Stimulated activated CD4-positive, alpha-beta T cell treated with anti-CD3 and anti-CD28 coated beads, Interleukin-12 subunit alpha, Interleukin-12 subunit beta, amount 100 ng/mL, for 48 hours (primary cell): ENCODE measurements at places on chromosomes 5 and 9.

GRCh38 chr5:132428147-132428482, 58.6 kb downstream of the SLC22A5 start:
- DNase-seq = no peak

- DNase-seq = no peak
Observed at GRCh38 chr5:19564036-19564435, 424.0 kb downstream of the CDH18 start.

DNA sequence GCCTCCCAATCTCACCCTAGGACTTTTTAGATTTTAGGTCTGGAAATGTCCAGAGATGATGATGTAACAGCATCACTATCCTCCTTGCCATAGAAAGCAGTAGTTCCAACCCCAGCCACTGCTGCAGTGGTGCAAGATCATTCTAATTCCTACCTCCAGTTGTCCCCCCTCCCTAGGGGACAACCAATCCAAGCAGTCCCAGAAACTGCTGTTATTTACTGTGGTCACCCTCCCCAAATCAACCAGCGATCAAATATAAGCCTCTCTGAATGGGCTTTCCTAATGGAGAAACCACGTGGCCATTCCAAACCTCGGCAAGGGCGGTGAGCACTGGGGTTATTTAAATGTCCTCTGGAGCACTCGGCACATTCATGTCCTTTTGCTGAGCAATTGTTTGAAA, 159.8 kb downstream of the SLF1 start:
- no peak for DNase-seq

GRCh38 chr5:36252722-36253365, 11.1 kb upstream of the NADK2 start:
- no peak for DNase-seq

DNA sequence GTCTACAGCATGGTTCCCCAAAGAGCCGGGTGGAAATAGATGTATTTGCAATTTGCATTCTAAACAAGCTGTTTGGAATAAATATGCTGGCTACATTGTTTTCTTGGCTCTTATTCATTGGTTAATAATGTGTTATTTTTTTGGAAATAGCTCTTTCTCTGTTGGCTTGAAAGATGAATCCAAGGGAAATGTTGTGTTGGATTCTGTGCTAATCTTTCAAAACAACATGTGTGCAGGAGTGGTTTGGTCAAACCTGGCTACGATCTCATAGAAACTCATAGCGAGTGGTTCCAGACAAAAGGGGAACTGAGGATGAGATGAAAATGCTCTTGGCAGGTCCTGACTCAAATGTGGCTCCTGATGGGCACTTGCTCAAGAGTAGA, 63.7 kb upstream of the CXCL14 start:
- DNase-seq = no peak

DNA sequence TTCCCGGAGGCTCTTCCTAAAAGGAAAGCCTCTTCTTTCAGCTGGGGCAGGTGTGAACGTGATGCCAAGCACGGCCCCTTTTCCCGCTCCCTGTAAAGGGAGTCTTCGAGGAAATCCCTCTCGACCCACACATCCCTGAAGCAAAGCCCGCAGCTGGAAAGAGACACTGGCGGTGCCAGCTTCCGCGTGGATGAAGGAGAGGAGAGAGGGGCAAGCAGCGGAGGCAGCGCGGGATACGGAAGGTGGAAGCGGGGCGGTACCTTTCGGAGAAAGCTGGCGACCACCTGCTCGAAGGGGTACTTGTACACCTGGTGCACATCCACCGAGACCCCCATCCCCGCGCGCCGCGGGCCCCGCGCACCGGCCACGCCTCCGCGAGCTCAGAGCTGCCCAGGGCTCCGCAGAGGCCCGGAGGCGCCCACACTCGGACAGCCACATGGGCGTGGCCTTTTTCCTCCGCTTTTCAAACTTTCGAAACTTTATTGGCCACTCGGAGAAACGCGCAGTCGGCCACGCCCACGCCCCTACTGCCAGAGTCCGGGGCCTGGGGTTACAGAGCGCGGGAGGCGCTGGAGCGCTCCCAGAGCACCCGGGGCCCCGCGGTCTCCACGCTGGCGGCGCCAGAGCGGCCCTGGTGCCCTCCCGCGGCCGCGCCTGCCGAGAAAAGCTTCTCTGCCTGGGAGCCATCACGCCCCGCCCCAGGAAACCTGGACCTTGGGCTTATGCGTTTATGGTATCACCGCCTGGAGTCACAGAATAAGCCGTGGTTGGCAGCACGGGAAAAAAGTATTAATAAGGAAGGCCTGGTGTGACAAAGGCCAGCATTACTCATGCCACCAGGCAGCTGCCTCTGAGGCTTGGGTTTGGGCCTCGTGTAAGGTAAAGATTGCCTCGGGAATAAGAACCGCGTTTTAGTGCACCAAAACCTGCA, at the start of gene PRELID2:
Gene PRELID2, minus strand, starts transcription at position 426 of the 931 bp plus-strand sequence. Its CDS starts 91 bp downstream, at position 335.
- DNase-seq = peak; percentile 32

- no peak for DNase-seq
Observed at GRCh38 chr5:22910523-22910922, 57.4 kb upstream of the CDH12 start.

DNA sequence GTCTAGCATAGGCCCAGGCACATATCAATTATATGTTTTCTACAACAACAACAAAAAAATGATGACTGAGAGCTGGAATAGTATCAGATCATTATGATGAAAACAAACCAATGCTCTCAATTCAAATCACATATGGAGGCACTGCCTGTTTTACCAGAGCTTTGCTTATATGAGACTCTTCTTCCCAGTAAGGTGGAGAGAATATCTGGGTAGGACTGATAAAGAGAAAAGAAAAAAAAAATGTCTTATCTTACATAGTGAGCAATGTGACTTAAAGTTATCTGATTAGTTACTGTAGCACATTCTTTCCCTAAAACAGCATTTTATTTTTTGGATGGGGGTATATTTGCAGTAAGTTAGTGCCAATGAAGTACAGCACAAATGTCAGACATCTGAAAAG, 154.8 kb downstream of the RAB3C start:
- DNase-seq = no peak

- no peak for DNase-seq
Observed at GRCh38 chr9:91364702-91365101, 3.0 kb upstream of the AUH start.

GRCh38 chr9:97756991-97757390, 59.9 kb upstream of the XPA start:
- no peak for DNase-seq

DNA sequence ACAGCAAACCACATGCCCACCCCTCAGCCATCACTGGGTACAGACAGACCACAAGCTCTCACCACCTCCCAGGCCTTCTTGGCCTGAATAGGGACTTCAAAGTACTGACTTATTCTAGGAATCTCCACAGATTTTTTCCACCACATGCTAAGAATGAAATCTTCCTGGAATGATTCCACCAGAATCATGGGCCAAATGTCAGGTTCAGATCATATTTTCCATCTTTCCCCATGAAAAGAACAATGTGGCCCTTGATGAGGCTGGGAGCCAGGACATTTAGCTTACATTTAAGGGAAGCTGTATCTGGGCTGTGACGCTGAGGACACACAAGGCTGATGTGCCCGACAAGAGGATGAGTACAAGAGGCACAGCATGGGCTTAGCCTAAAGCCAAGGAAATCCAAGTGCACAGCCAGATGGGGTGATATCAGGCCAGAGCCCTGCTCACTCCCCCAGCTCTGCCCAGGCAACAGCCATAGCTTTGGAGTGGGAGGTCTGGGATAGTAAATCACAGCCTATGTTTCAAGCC, 28.1 kb downstream of the ACSL6 start:
- no peak for DNase-seq

DNA sequence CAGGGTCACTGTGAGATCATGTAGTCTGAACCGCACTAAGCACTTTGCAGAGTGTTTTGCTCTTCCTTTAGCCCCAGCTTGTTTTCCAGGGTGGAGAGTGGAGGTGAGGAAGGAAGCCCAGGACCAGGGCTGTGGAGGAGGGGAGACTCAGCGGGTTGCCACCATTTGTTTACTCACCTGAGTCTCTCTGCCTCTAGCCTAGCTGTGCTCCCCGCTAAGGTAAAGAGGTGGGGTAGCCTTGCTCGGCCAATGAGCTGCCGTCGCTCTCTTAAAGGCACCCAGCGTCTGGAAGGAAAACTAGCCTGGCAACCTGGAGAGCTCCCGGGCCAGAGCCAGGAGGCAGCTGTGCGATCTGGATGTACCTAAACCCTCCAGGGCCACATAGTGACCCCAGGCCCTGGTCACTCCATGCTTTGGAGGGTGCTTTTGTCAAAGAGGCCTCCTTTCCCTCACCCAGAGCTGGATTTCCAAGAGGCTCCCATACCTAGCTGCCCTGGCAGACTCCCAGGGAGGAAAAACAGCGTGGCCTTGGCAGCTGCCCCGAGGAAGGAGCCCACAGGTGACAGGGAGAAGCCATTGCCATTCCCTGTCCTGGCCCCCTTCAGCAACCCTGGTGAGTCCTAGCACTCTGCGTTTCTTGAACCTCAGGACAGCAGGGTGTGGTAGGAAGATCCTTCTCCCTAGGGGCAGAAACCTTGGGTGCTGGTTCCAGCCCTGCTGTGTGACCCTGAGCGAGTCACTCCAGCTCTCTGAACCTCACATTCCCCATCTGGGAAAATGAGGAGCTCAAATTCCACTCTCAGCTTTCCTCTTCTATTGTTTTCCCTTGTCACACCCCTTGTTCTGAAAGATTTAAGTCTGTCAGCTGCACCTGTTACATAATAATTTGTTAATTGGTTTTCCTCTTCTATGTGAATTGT, 42.4 kb upstream of the LARP1 start:
- DNase-seq = no peak

GRCh38 chr5:37090123-37090726, 159.0 kb downstream of the CPLANE1 start:
- DNase-seq = no peak

DNA sequence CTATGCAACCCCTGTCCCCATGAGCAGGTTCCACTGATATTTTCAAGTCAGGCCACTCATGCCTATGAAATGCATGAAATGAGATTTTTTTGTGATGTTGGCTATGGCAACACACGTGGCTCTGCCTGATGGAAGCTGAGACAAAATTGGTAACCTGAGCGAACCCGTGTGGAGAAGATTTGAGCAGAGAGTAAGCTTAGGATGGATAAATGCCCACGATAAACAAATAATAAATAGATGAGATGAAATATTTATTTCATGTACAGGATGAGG, 153.4 kb upstream of the IER5L start:
- DNase-seq = no peak

DNA sequence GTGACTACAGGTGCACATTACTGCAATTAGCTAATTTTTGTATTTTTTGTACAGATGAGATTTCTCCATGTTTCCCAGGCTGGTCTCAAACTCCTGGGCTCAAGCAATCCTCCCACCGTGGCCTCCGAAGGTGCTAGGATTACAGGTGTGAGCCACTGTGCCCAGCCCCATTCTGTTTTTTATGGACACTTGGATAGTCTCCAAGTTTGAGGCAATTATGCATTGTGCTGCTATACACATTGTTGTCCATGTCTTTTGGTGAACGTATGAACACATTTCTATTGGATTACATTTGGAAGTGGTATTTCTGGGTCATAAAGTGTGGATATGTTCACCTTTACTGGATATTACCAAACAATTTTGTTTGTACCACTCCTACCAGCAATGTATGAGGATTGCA, 22.4 kb upstream of the PLPP1 start:
- no peak for DNase-seq

GRCh38 chr9:120663380-120663779, 50.9 kb downstream of the MEGF9 start:
- no peak for DNase-seq

- DNase-seq = no peak
Observed at GRCh38 chr5:126745259-126745992, 31.5 kb upstream of the LMNB1 start.

- DNase-seq = no peak
Observed at GRCh38 chr9:25570802-25571201, 107.4 kb downstream of the TUSC1 start.

- no peak for DNase-seq
Observed at GRCh38 chr9:76759732-76760131, 4.5 kb upstream of the PCA3 start.

- DNase-seq = no peak
Observed at GRCh38 chr5:141914199-141914743, 9.4 kb upstream of the DELE1 start.

GRCh38 chr9:73093740-73094379, 57.8 kb upstream of the ANXA1 start:
- DNase-seq = no peak

DNA sequence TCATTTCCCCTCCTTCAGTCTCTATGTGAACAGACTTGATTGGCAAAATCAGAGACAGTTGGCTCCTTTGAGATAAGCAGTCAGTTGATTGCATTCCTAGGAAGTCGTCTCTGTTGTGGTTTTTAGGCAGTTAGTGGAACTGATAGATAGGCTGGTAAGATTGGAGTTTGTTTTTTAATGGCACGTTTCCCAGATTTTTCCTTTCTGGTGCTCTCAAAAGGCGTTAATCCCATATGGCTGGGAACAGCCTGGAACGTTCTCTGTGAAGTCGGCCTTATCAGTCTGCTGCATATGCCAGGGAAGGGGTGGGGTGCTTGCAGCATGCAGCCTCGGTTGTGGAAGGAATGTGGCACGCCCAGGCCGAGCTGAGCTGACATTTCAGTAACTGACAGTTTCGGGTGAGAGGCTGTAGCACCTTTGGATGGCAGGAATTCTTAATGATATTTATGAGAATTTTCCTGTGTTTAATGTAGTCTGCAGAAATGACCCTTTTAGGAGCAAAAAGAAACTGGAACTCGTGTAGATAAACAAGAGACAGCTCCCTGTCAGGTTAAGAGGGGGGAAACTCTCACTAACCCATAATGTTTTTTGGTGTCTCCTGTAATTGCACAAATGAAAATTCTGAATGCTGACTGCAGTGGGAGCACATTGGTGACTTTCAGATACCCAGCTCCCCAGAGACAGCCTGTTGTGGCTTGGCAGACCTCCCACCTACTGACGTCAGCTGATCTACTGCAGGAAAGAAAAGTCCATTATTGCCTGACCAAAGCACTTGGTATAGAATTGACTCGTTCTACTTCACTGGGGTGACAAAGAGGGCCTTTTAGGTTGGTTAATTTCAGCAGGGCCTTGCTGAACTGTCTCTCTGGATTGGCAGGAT, 6.3 kb downstream of the SPTAN1 start:
- peak; percentile 42 for DNase-seq

- no peak for DNase-seq
Observed at GRCh38 chr5:114448481-114448880, 86.6 kb downstream of the KCNN2 start.

DNA sequence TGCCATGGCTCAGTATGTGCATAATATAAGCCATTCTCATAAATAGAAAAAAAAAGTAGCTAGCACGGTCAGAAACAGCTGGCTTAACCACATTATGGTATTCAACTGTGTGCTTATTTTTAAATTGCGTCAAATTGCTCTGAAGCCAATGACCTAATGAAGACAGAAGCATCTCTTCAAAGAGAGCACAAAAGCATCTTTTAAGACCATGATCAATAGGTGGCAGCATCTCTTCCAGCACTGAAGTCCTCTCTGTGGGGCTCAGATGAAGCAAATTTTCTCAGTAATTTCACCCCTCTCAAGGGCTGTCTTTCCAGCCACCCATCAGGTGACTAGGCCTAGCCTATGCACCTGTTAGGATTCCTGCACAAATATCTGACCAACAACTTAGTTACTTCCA, 251.4 kb downstream of the GLIS3 start:
- DNase-seq = no peak
